Thymus (tissue), 14 donors: ENCODE measurements at places on chromosomes 2 and 18. TPM values are rescaled to one million over a fixed set of nuclear protein-coding genes. Genes with fewer than 3 reads are reported as not detected.
A peak's percentile ranks its signal among the peaks of the same experiment; 100 is the strongest.

Gene SERPINB11
- total RNA-seq = not detected

Gene ANKRD62
- total RNA-seq = not detected

Gene HIBCH
- 18.7 TPM for total RNA-seq

Gene SLC11A1
- 0.71 TPM for total RNA-seq

Gene TRAF3IP1
- total RNA-seq = 2.7 TPM

Gene UGT1A1
- 0.09 TPM for total RNA-seq

Gene GPR35
- 5.9 TPM for total RNA-seq

Gene FANCL
- 26.9 TPM for total RNA-seq

DNA sequence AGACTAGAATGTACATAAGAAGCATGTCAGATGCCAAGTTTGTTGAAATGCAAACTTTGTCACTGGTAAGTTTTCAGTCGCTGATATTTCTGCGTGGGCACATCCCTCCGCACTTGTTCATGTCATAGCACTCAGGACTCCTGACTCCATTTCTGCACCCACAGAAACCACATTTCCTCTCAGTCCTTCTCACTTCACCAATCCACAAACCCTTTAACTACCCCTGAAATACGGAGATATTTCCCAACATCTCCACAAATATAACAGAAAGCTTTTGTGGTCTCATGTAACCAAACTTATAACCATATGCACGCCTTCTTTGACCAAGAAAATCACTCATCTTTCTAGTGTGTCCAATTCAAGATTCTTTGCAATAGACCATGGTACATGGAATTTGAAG, 276.9 kb upstream of the ERBB4 start:
- H3K4me1 ChIP-seq = peaks cover 13% of the 10 kb centered on the region
- H3K36me3 ChIP-seq = no peaks in the 10 kb centered on the region
- peak; percentile 18 for DNase-seq
- H3K4me3 ChIP-seq = no peak overlapping the region
- no peaks in the 10 kb centered on the region for H3K27me3 ChIP-seq

DNA sequence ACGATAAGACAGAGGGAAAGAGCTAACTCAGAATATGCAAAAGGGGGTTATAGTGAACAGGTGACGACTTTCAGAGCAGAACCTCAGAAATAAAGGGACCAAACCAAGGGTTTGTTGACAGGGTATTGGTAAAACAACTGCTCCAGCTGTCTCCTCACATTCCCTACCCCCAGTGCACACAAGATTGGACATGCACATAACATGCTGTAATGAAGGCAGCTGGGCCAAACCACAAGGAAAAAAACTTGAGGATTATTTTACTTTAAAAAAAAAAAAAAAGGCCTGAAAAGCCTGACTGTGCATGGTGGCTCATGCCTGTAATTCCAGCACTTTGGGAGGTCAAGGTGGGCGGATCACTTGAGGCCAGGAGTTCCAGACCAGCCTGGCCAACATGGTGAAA, 3.5 kb downstream of the RBM43 start:
- peaks cover 5% of the 10 kb centered on the region for H3K36me3 ChIP-seq
- H3K27me3 ChIP-seq = no peaks in the 10 kb centered on the region
- no peak overlapping the region for H3K27ac ChIP-seq
- DNase-seq = no peak
- H3K4me3 ChIP-seq = no peak overlapping the region

GRCh38 chr2:36464006-36464721, 108.6 kb downstream of the CRIM1 start:
- no peak overlapping the region for H3K27ac ChIP-seq
- H3K36me3 ChIP-seq = no peaks in the 10 kb centered on the region
- H3K4me3 ChIP-seq = no peak overlapping the region
- H3K4me1 ChIP-seq = peaks cover 8% of the 10 kb centered on the region
- no peak for DNase-seq

GRCh38 chr2:218964041-218964771, 4.7 kb downstream of the CDK5R2 start:
- no peak for DNase-seq
- H3K27me3 ChIP-seq = peaks cover 53% of the 10 kb centered on the region
- no peak overlapping the region for H3K27ac ChIP-seq
- H3K36me3 ChIP-seq = no peaks in the 10 kb centered on the region
- H3K4me1 ChIP-seq = no peaks in the 10 kb centered on the region

GRCh38 chr2:19300961-19301360, 57.5 kb downstream of the OSR1 start:
- H3K27me3 ChIP-seq = no peaks in the 10 kb centered on the region
- no peak for DNase-seq
- no peak overlapping the region for H3K27ac ChIP-seq

DNA sequence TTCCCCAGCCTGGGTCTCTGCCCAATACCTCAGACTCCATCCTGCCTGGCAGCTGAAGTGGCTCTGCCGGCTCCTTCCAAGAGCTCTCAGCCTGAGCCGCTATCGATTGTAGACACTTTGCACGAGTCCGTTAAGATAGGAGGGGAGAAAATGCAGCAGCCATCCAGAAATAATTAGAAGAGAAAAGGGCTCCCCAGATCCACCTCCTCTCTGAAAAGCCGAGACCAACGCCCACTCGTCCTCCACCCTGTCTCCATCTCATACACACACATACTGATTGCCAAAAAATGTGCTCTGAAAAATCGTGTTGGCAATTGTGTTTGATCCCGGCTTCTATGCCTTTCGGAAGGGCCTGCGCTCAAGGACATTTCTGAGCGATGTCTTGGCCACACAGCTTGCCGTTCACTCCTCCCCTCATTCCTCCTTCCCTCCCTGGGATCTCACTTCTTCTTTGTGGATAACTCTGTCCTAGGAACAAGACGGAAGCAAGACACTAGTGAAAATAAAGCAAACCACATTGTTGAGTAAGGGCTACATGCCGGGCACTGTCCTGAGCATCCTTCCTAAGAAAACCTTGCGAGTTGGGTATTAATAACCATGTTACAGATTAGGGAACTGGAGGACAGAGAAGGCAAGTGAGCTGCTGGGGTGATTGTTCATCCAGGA, 372.8 kb upstream of the MYT1L start:
- H3K27me3 ChIP-seq = no peaks in the 10 kb centered on the region
- H3K36me3 ChIP-seq = no peaks in the 10 kb centered on the region
- H3K27ac ChIP-seq = no peak overlapping the region
- peaks cover 89% of the 10 kb centered on the region for H3K4me1 ChIP-seq

DNA sequence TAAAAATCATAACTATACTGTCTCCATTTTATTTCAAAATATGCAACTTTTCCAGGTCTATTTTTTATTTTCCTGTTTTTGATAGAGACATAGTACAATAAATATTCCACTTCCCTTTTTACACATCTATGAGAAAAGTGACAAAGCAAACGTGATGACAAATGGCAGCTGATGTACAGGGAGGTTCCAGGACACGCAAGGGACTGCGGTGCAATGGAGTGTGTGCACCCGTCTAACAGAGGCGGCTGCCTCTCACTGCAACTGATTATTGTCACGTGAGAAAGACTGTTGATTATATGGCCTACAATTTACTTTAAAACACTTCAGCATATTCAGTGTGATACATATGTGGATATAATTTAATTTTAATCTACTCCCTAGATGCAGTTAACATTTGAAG, 142.6 kb downstream of the LRRC30 start:
- no peak overlapping the region for H3K27ac ChIP-seq
- no peaks in the 10 kb centered on the region for H3K27me3 ChIP-seq
- H3K4me3 ChIP-seq = no peak overlapping the region
- DNase-seq = no peak
- peaks cover 4% of the 10 kb centered on the region for H3K4me1 ChIP-seq

DNA sequence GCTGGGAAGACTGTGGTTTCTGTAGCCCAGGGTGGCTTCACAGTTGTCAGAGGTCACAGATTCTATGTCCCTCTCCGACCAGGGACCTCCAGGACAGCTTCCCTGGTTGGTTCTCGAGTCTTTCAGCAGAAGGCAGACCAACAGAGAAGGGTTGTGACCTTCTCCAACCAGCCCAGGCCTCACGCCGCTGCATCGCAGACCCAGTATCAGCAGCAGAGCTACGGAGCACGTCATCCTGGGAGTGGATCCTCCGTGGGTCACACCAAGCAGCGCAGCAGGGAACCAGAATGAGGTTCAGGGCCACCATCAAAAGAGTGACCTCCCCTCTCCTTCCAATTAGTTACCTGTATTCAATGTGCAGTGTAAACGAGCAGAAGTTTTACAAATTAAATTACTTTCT, 49.3 kb downstream of the ST3GAL5 start:
- no peak for DNase-seq
- H3K36me3 ChIP-seq = peaks cover 52% of the 10 kb centered on the region
- H3K27me3 ChIP-seq = no peaks in the 10 kb centered on the region
- no peak overlapping the region for H3K27ac ChIP-seq
